ENCODE measurements at places on chromosomes 2 and 18.

DNA sequence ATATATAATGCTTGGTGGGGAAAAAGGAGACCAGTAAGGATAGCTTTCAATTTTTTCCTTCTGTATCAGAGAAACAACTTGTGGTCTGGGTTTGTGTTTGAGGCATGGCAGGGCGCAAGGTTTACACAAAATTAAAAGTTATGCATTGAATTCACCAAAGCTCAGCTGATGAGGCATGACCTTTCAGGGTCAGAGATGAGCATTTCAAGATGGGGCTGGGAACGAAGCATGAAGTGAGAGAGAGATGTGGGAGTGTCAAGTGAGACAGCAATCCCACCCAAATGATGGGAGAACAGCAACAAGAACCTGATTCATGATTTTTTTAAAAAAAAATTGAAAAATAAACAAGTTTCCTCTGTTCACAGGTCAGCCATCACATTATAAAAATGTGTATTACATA, 4.9 kb downstream of the GPR55 start:
- DNase-seq: no peak

- peak; percentile 60 for DNase-seq
These were observed 50.0 kb downstream of the TMEM163 start for GRCh38 chr2:134668821-134669220.

DNA sequence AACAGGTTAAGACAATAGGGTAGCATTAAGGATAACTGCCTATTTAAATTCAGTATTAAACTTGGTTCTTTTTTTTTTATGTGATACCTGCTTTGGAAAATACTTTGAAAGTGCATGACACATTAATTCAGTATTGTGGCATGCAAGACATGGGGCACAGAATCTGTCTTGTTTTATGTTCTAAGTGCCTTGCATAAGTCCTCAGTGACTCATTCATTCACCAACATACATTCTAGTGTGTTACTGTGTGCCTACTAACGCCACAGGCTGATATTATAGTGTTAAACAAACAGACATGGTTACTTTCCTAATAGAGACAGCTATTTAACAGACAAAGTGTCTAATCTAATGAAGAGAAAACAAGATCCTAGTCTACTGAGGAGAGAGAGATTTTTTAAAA, 91.7 kb downstream of the GCA start:
- no peak for DNase-seq

- no peak for DNase-seq
These were observed 62.2 kb downstream of the RBMS1 start for GRCh38 chr2:160431441-160431840.

GRCh38 chr2:39521876-39522517, 84.9 kb upstream of the MAP4K3 start:
- DNase-seq: no peak
